Right lobe of liver (tissue), 6 donors: ENCODE measurements at places on chromosomes 11 and 22.

- no peak for DNase-seq
Observed at GRCh38 chr22:20530368-20531153, 23.2 kb downstream of the MED15 start.

DNA sequence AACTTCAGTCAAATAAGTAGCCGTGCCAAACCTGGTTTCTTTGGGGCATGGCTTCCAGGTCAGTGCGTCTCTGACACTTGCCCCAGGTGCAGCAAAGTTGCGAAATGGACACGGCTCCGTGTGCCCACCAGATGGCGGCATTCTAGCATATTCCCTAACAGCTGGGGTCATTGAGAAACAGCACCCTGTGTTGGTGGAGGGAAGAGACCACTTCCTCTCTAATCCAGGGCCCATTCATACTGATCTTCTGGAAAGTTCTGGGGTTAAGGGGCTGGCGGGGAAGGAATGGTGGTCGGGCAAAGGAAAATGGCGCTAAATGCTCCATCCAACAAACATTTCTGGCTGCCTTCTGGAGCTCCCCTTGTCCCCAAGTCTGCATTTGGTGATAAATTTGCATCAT, 141.2 kb upstream of the TIMP3 start:
- peak; percentile 67 for DNase-seq

DNA sequence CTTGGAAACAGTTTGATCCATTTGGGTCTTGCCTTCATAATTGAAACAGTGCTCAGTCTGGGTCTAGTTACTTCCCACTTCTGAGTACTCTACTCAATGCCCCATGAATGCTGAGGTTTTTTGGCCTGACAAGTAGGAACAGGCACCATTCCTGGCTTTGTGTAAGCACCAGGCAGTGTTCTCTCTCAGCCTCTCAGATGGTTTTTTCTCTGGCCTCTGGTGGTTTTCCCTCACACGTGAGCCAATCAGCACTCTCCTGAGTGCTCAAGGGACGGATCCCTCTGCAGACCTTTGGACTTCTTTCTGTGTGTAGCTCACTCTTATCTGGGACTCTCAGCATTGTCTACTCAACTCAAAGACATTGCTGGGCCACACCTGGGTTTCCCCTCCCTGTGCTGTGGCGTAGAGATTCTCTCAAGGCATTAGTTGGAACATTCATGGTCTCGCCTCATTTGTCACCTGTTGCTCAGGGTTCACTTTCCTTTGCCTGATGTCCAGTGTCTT, 21.3 kb downstream of the SIK2 start:
- DNase-seq, result no peak

GRCh38 chr22:47371263-47372090, 609.0 kb downstream of the TBC1D22A start:
- DNase-seq, result no peak

GRCh38 chr22:37697538-37697835, 639 bp downstream of the TRIOBP start:
- DNase-seq, result no peak
